Breast epithelium (tissue), 4 donors: ENCODE measurements at places on chromosomes 16 and 17. TPM values are rescaled to one million over a fixed set of nuclear protein-coding genes. Genes with fewer than 3 reads are reported as not detected.

RPAIN gene
- 50.8 TPM for total RNA-seq

KIF19 gene
- total RNA-seq = 1.3 TPM

UMOD gene
- not detected for total RNA-seq

KRT31 gene
- total RNA-seq = not detected

CDK5R1 gene
- 0.80 TPM for total RNA-seq

SEC14L5 gene
- total RNA-seq = 0.33 TPM

SLC38A8 gene
- not detected for total RNA-seq

SCNN1B gene
- 3.0 TPM for total RNA-seq

MYADML2 gene
- not detected for total RNA-seq

PMP22 gene
- total RNA-seq = 152 TPM

SLC16A5 gene
- total RNA-seq = 19.8 TPM

CACNA1H gene
- 2.5 TPM for total RNA-seq

MGAT5B gene
- 0.33 TPM for total RNA-seq

LDHD gene
- 17.6 TPM for total RNA-seq

SGCA gene
- total RNA-seq = 0.73 TPM

C17orf78 gene
- not detected for total RNA-seq

SLC13A5 gene
- not detected for total RNA-seq

SHCBP1 gene
- total RNA-seq = 0.44 TPM

SMTNL2 gene
- 0.98 TPM for total RNA-seq

OR2C1 gene
- not detected for total RNA-seq

C16orf89 gene
- total RNA-seq = 6.4 TPM
